ENCODE measurements at places on chromosomes 7 and 10.

DNA sequence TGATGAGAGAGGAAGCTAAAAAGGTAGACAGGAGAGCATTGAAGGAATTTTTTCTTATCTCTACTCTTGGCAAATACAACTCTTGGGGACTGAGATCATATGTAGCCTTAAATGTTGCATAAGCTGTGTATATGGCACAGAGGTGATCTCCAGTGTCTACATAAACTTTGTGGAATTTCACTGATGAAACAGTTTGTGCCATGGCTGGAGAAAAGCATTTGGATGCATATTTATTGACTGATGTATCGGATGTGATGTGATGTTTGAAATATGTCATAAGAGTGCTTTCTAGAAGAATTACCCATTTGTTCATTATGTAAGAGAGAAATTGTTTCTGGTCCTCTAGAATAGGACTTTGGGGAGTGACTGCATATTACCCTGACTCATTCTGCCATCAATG is 244.9 kb upstream of the LRRTM3 start:
- DNase-seq = no peak

- peak; percentile 18 for DNase-seq
Measured at GRCh38 chr7:28298870-28299518, 113.3 kb upstream of the CREB5 start.

- no peak for DNase-seq
Measured at GRCh38 chr10:12617191-12618175, 268.1 kb downstream of the CAMK1D start.

DNA sequence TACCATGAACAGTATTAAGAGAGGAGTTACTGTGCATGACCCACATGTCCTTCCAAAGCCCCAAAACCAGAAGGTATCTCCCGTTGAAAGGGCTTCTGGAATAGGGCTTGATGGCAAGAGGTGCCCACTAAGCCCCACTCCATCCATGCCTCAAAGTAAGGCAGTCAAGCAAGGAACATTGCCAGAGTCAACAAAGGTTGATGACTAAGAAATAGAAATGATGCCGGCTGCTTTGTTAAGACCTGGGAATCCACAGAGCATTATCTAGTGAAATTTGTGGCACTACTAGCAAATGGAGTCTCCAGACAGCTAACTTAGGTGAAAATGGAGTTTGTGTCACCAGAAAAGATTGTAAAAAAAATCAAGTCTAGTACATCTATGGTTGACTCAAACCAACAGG is 6.2 kb downstream of the SFR1 start:
- DNase-seq = no peak

Measured in GM04504 (cell line).